Choroid plexus epithelial cell (primary cell): ENCODE measurements at places on chromosomes 12 and 14.
A peak's percentile ranks its signal among the peaks of the same experiment; 100 is the strongest.

GRCh38 chr14:82047777-82048470 is 514.3 kb upstream of the SEL1L start:
- no peak for DNase-seq

- peak; percentile 5 for DNase-seq
These were observed 381.5 kb upstream of the STXBP6 start for GRCh38 chr14:25431211-25432076.

DNA sequence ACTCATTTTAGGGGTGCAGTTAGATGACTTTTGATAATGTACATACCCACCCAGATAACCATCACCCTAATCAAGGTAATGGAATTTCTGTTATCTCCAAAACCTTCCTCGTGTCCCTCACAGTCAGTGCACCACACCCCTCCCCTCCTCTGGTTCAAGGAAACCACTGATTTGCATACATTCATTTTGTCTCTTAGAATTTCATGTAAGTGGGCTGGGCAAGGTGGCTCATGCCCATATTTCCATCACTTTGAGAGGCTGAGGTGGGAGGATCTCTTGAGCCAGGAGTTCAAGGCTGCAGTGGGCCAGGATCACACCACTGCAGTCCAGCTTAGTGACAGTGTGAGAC is 15.7 kb downstream of the ADIPOR2 start:
- DNase-seq, result no peak

DNA sequence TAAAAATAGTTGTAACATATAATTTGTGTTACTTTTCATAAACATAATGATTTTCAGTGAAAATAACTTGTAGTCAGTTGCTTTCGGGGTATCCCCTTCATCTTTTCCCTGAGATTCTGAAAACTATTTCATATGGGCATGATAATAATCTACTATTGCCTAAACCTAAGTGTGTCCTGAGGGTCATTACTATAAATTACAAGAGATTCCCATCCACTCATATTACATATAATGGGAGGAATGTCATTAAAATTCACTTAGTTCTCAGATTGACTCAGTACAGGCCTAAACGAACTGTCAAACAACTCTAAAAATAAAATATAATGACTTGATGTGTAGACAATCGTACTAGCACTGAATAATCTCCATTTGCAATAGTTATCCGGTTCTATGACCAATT is 72.7 kb downstream of the PTPRR start:
- no peak for DNase-seq

GRCh38 chr12:26830783-26831551 is 2.0 kb downstream of the ITPR2 start:
- DNase-seq, result peak; percentile 29

DNA sequence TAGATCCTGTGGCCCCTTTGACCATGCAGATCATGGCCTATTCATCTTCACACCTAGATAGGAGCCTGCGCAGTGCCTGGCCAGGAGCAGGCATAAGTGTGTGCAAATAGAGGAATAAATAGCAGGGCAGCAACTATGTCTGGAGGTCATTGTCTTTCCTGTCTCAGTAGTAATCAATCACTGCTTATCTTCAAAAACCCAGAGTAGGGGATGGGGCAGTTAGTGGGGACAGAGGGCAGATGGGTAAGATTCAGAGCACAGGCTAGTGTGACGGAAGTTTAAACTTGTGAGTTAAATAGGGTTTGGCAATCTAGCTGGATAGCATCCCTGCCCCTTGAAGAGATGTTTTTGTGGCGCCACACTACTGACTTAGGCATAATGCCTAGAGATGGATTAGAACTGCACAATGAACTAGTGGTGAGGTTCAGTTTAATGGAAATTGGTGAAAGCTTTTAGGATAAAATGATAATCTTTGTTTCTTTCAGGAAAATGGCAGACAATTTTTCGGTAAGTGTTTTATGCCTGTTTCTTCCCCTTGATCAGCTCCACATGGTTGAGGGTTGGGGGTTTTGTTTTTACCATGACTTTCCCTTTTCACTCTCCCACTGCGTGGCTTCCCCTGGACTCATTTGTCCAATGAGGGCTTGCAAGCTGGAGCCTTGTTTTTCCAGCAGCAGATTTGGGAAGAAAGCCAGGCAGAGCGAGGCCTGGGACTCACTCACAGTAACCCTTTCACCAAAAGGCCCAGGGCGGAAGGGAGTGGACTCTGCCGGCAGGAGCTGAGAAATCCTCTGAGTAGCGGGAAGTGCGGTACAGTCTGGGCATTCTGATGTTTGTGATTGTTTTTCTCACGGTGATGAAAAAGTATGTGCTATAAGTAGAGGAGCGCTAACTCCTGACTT is 8.1 kb downstream of the LGALS3 start:
- peak; percentile 94 for DNase-seq

DNA sequence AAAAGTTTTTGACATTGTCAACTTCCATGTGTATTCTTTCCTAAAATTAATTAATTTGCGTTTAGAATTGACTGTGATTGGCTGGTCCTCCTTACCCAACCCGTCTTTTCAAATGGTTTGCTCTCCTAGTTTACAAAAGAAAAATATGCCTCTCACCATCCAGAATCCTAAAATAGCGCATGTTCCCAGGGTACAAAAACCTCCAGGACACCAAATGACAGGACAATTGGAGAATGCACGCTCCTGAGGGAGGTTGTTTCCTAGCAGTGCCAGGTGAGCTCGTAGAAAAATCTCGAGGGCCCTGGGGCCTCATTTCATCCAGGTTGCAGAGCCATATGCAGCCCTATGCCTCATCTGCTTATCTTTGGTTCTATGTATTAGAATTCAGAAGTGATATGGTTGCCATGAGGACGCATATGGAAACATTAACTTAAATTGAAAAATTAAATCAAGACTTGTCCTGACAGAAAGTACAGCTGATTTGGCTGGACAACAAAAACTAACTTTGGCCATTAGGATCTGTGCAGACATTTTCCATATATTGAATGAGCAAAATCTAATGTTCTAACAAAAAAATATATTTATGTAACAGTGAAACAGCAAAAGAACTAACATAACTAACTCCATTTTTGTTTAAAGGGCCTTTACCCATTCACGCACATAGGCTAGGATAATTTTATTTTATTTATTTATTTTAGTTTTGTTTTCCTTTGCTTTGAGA is 28.2 kb upstream of the EGLN3 start:
- DNase-seq, result no peak

- peak; percentile 81 for DNase-seq
These were observed 92.3 kb upstream of the DCN start for GRCh38 chr12:91274916-91275315.

DNA sequence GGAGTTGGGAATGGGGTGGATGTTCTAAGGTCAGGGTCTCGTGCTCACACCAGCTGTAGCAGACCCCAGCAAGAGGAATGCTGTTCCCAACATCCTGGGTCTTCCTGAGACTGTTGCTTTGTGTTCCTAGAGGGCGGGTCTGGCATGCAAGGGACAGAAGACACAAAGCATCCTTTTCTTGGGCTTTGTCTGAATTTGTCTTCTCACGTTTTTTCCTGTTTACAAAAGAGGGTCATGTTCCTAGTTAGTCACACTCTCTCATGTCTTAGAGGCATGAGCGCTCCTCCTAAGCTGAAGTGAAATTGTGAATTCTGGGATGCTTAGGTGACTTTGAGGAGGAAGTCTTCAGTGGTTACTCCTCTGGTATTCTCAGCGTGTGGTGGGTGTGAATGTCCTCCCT is 9.6 kb upstream of the TAMALIN start:
- DNase-seq, result no peak

- no peak for DNase-seq
These were observed 574.3 kb downstream of the KCNH5 start for GRCh38 chr14:62470935-62471334.

- no peak for DNase-seq
These were observed 3.6 kb upstream of the STXBP6 start for GRCh38 chr14:25053585-25053984.

- DNase-seq, result no peak
These were observed 418.2 kb downstream of the FLRT2 start for GRCh38 chr14:85948153-85948552.

DNA sequence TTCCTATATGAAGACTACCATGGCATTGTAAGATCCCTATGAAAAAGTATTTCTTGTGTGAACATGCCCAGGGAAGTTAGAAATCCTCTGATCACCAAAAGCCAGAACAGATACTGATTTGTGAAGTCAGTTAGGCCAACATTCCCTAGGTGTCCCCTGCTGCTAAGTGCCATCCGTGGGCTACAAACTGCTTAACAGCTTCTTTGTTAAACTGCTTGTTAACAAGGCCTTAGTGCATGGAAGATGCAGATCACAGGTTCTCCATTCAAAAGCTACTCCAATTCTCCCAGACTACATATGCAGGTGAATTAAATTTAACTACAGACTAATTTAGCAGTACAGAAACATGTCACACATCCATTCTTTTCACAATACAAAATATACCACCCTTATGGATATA is 108.2 kb downstream of the PRICKLE1 start:
- DNase-seq, result no peak

DNA sequence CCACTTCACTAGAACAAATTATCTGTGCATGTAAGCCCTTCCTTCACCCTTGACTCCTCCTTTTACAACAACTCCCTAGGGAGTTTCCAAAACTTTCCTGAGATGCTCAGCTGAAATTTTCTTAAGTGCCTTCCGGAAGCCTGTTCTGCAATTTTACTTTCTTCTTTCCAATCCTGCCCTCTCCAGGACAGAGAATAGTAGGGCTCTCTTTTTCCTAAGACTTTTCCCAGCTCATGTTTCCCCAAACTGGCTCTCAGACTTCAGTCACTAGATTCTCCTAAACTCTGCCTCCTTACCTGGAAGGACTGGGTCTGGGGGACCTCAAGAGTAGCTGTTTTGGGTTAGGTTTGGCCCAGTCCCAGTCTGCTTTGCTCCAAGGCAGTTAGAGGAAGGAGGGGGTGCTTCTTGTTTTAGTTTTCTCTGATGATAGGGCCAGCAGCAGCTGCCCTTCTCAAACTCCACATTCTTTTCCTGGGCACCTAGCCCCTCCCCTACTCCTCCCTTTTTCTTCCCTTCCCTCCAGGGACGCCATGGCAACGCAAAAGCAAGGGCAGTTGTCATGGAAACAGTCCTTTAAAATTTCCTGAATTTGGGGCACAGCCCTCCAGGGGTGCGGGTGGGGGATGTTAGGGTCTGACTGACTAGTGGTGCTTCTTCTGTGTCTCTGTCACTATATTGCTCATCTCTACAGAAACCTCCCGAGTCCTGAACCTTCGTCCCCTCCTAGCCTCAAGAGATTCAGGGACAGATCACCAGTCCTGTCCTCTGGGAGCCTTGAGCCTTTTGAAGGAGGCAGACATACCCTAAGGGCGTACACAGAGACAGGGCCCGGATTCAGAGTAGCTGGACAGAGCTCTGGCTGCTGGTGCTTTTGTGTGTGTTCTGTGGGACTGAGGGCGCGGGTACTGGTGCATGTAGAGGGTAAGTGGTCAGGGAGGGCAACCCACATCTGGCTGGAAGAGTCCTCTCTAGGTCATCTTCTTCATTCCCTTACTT is 17.0 kb downstream of the PPP1R1A start:
- peak; percentile 21 for DNase-seq

DNA sequence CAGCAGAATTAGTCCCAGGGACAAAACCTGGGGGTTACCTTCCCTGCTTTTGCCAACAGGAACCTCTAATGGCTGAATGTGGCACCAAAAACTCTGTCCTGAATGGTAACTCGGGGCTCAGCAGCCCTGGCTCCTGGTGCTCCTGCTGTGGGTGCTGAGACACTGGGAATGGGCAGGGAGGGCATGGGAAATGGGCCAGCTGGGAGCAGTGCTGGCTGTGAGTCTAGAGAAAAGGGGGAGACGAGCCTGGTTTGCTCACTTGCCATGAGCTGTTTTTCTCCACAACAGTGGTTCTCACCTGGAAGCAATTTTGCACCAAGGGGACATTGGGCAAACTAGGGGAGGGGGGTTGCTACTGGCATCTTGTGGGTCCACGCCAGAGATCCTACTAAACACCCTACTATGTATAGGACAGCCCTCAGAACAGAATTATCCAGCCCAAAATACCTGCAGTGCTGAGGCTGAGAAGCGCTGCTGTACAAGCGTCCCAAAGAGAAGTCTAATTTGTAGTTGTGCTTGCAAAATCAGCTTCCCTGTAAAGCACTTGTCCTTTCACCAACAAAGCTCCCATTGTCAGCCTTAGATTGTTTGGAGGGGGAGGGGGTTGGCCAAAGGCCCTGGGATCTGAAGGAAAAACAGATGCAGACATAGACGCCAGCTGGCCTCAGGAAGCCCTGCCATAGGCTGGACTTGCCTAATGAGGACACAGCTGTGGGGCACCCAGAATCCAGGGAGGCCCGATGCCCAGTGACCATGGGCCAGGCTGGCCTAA is 3.6 kb downstream of the LRRC74A start:
- no peak for DNase-seq

DNA sequence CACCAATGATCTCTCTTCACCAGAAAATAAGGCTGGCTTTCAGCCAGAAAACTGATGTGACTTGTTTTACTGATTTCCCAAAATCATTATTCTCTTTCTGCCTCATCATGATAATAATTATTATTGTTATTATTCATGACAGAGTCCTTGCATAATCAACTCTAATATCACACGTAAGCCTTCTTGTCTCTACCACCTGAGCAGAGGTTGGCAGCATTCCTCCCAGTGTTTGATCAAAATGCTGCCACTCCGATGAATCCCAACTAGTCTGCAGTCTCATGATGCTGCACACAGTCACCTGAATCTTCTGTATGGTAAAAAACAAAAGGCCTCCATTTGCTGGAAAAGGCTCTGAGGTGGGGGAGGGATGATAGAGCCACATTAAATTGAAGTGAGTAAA is 105.7 kb upstream of the PLEKHG7 start:
- no peak for DNase-seq

GRCh38 chr12:106125351-106126095 is 13.2 kb downstream of the NUAK1 start:
- no peak for DNase-seq

DNA sequence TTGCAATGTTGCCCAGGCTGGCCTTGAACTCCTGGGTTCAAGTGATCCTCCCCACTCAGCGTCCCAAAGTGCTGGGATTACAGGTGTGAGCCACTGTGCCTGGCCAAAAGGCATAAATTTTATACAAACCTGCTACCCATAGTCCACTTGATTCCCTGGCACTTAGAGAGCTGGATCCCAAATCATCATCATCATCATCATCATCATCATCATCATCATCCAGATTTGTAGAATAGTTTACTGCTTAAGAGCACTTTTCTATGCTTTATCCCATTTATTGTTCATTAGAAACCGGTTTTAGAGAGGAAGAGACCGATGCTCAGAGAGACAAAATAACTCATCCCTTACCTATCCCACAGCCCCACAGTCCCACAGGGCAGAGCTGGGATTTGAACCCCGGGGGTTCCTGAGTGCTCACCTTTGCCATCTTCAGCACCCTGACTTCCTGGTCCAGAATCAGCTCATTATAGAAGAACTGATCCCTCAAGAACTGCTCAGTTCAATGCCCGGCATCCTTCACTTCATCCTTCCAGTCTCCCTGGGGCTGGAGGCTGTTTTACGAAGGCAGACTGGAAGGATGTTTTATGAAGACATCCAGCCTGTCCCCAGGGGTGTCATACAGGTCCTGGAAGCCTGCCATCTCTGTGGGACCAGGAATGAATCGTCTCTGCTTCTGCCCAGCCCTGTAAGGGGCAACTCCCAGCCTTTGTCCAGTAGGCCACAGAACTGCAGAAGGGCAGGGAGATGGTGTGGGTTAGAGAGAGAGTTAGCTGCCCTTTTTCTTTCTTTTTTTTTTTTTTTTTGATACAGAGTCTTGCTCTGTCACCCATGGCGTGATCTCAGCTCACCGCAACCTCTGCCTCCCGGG is 20.2 kb upstream of the OASL start:
- DNase-seq, result no peak

GRCh38 chr12:26874501-26875296 is 41.7 kb upstream of the ITPR2 start:
- no peak for DNase-seq

GRCh38 chr12:117900561-117900960 is 68.2 kb downstream of the KSR2 start:
- peak; percentile 4 for DNase-seq

- DNase-seq, result no peak
These were observed 27.6 kb downstream of the TMEM121 start for GRCh38 chr14:105554022-105554421.
